Stimulated activated CD4-positive, alpha-beta T cell treated with anti-CD3 and anti-CD28 coated beads, TNF-alpha, amount 100 ng/mL, for 1 hour (primary cell): ENCODE measurements at places on chromosomes 5 and 9.

- no peak for DNase-seq
Observed at GRCh38 chr5:38569180-38569579, 12.7 kb upstream of the LIFR start.

DNA sequence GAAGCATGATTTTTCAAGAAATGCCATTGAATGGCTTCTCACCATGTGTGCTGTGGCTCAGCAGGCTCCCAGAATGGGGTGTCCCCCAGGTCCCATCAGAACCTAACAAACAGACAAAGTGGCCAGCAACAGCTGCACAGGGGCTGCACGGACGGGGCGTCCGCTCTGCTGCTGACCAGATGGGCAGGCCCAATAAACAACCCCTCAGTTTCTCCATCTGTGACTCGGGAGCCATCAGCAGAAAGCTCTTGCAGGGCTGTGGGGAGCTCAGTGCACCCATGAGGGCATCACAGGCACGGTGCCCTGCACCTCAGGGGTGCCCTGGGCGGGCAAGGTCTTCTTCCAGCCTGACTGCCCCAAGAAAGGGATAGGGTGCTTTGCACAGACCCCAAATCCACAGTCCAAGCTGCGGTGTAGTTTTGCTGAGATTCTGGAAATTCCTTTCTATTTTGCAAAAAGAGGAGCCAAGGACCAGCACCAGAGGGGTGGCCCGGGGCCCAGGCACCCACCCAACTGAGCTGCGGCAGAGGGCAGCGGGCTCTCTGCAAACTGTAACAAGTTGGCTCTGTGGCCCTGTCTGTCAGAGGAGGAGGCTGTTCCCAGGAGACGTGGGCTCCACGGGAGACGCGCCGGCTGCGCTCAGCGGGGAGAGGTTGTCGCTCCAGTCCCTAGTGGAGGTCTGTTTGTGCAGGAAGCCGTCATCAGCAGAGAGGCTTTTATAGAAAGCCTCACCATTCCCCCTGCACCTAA is 138.7 kb upstream of the PPP1R26 start:
- no peak for DNase-seq

- no peak for DNase-seq
Observed at GRCh38 chr5:150589862-150590601, 50.4 kb upstream of the SYNPO start.

GRCh38 chr5:54540286-54540685 is 22.7 kb downstream of the SNX18 start:
- no peak for DNase-seq

DNA sequence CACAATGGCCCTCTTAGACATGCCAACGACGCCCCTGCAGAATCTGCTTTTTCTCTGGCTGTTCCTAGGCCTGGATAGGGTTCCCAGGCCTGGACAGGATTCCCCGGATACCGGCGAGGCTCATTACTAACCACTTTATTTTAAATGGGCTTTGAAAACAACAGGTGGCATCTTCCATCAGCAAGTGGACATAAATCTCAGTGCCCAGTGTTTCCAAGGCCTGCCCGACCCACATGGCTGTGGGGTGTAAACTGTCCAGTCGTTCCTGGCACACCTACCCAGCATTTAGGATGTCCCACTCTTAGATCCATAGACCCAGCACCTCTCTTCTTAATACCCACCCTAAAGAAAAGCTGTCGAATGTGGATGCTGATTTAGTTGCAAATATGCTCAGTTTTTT is 896 bp downstream of the CMBL start:
- no peak for DNase-seq

- DNase-seq: no peak
Observed at GRCh38 chr5:143456952-143457547, 53.6 kb upstream of the NR3C1 start.

GRCh38 chr5:74619308-74619707 is 21.2 kb downstream of the ENC1 start:
- no peak for DNase-seq

GRCh38 chr9:95459178-95459577 is 57.6 kb downstream of the PTCH1 start:
- DNase-seq: no peak

DNA sequence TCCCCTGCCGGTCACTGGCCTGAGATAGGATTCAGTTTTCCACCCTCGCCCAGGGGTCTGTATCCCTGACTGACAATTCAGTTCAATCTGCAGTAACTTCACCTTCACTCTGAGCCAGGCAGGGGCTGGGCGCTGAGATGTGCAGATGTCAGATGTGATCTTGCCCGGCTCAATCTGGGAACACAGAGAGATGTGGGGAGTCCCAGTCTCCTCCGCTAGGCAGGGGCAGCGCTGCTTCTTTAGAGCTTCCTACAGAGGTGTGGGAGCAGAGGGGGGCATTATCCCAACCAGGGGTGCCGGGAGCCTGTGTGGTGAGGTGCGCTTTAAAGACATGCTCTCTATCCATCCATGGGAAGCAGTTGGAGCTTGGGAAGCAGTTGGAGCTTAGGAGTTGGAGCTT is 14.6 kb downstream of the TMOD1 start:
- DNase-seq: no peak

DNA sequence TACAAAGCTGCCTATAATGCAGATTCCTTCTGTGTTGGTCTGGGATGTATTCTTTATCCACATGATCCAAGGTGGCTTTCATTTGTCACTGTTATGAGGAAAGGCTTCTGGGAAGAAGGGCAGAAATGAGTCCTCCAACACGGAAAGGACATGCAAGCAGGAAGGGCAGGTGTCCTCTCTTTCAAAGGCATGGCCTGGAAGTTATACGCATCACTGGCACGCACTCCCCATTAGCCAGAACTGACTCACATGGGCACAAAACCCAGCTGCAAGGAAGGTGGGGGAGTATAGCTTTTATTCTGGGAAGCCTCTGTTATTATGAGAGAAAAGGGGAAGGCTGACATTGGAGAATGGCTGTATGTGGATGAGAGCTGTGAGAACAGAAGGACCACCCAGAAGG is 141.3 kb upstream of the ZNF618 start:
- DNase-seq: no peak

GRCh38 chr9:96156171-96156974 is 145.6 kb downstream of the HSD17B3 start:
- DNase-seq: no peak

DNA sequence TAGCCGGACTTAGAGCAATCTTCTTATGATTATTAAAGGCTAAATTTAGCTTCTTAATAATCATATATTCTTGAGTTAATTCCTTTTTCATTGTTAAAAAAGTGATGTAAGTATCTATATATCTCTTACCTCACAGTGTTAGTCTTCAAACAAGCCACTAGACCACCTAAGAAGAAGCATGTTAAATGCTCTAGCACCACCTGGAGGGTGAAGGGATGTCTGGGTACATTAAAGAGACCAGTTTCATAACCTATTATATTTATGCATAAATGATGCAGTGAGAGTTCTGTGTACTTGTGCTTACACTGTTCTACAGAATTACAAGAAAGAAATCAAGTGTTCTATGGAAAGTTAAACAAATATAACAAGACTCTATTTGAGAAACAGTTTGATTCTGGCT is 55.9 kb upstream of the SLCO6A1 start:
- no peak for DNase-seq

- DNase-seq: no peak
Observed at GRCh38 chr5:51138164-51138563, 245.1 kb upstream of the ISL1 start.

- no peak for DNase-seq
Observed at GRCh38 chr9:36877239-36877638, 156.8 kb downstream of the PAX5 start.

DNA sequence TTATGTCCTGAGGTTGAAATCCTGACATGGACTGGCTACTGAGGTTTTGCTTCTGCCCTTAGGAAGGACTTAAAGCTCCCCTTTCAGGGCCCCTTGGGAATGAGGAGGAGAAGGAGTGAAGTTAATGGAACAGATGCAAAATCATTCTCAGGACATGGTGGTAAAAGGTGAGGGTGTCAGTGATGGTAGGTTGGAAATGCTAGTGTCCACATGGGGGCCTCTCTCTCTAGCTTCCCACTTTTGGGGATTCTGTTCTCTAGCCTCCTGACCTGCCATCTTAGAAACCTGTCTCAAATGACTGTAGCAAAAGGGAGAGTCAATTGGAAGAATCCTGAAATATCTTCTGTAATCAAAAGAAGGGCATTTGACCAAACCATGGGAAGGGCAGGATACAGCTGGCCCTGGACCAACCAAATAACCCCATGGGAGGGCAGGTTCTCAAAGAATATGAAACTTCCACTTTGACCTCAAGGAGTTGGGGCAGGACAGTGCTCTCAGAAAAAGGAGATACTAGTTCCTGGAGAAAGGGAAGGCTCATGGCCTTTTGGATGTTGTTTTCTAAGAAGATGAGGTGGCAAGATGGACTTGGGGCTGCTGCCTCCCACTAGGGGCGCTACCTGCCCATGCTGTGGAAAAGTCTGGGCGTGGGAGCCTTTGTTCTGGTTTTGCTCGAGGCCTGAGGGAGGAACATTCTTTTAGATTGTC is 21.2 kb upstream of the MLANA start:
- DNase-seq: no peak

GRCh38 chr9:135502873-135503321 is 2.4 kb downstream of the MRPS2 start:
- DNase-seq: no peak

DNA sequence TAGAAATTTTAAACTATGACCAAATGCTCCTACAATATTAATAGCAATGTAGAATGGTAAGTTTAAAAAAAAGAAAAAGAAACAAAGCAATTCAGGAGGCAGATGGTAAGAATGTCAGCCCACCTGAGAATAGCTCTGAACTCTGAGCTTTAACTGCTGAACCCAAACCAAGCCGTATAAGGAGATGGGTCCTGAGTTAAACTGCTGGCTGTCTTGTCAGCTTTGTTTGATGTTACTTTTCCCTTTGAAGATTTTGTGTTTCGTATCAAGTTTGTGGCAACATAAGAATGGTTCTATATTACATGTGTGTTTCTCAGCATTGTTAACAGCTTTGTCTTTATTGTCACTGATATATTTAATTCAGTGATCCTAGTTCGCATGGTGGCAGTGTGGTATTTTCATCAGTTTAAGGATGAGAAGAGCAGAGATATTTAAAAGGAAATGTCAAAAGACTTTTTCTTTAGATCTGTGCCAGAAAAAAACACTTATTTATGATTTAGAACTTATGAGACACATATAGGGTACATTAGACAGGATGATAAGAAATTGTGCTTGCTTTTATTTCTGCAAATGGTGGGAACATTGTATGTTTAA is 390.1 kb downstream of the CCDC171 start:
- no peak for DNase-seq

DNA sequence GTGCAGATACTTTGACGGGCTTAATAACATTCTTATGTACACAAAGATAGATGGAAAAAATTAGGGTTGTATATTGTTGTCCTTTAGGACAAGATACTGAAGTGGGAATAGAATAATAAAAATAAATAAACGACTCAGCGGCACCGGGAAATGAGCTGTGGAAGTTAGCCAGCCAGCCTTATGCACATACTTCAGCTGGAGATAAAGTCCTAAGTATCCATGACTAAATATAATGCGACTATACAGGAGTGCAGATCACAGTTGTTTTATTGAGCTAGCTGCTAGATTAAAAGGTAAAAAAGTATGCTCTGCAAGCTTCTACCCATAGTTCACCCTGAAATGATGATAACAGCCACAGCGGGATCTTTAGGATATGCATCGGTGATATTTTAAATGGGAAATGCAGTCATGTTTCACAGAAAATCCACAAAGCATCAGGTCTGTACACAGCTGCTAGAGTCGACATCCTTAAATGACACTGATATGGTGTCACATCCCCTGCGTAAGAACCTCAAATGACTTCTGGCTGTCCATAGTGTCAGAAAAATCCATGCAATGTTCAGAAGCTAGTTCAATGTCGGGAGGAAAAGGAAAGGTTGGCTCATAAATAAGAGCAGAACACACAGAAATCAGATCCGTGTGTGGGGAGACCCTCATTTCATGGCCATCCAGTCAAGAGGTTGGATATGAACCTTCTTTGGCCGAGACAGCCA is 392.8 kb upstream of the DAP start:
- no peak for DNase-seq

GRCh38 chr5:135064235-135064570 is 30.2 kb upstream of the PITX1 start:
- no peak for DNase-seq
